ENCODE measurements at places on chromosomes 2 and 18. TPM values are rescaled to one million over a fixed set of nuclear protein-coding genes. Genes with fewer than 3 reads are reported as not detected.

Gene SLC8A1
- 50.4 TPM for total RNA-seq

- H3K36me3 ChIP-seq, result no peaks in the 10 kb centered on the region
- H3K27me3 ChIP-seq, result peaks cover 4% of the 10 kb centered on the region
- no peak for DNase-seq
- no peak overlapping the region for H3K27ac ChIP-seq
Measured at GRCh38 chr2:155722290-155722689, 610.2 kb downstream of the NR4A2 start.

DNA sequence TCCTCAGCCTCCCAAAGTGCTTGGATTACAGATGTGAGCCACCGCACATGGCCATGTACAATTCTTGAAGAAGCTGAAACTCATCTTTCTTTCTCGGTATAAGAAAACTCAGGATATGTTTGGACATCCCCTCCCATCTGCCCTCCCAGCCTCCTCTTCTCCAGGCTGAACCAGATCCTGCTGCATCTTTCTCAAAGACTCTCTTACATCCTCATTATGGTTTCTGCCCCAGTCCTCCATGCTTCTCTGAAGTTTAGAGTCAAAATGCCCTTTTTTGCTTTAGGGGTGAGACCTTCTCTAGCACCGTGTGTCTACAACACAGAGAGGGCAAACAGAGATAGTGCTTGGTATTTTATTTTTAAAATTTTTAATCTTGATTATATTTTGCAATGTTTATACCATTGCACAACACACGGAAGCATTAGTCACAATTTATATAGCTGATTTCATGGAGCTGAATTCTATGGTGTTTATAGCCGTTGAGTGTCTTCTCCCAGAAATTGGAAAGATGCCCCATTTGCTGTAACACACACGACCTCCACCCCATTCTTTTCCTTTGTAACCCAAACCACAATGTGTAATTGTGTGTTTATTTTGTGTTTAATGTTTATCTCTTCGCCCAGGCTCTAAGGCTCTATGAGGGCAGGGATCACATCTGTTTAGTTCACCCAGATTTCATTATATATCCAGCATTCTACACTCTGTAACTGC is 206.0 kb upstream of the TNP1 start:
- no peak for DNase-seq
- H3K36me3 ChIP-seq, result no peaks in the 10 kb centered on the region
- H3K4me3 ChIP-seq, result no peak overlapping the region
- H3K27me3 ChIP-seq, result peaks cover 3% of the 10 kb centered on the region

Gene SLC35F6
- 48.4 TPM for total RNA-seq

- H3K27ac ChIP-seq, result no peak overlapping the region
- no peaks in the 10 kb centered on the region for H3K27me3 ChIP-seq
- no peak for DNase-seq
Measured at GRCh38 chr2:241854342-241855244, 4.1 kb downstream of the PDCD1 start.

GRCh38 chr18:56322406-56322805 is 316.0 kb downstream of the TXNL1 start:
- no peaks in the 10 kb centered on the region for H3K27me3 ChIP-seq
- no peak for DNase-seq
- no peaks in the 10 kb centered on the region for H3K36me3 ChIP-seq
- no peak overlapping the region for H3K27ac ChIP-seq
- H3K4me1 ChIP-seq, result peaks cover 6% of the 10 kb centered on the region

- H3K27me3 ChIP-seq, result no peaks in the 10 kb centered on the region
- H3K4me3 ChIP-seq, result no peak overlapping the region
- H3K4me1 ChIP-seq, result peaks cover 36% of the 10 kb centered on the region
- peaks cover 19% of the 10 kb centered on the region for H3K36me3 ChIP-seq
- no peak overlapping the region for H3K27ac ChIP-seq
Measured at GRCh38 chr2:99793022-99793421, 303.2 kb upstream of the REV1 start.

DNA sequence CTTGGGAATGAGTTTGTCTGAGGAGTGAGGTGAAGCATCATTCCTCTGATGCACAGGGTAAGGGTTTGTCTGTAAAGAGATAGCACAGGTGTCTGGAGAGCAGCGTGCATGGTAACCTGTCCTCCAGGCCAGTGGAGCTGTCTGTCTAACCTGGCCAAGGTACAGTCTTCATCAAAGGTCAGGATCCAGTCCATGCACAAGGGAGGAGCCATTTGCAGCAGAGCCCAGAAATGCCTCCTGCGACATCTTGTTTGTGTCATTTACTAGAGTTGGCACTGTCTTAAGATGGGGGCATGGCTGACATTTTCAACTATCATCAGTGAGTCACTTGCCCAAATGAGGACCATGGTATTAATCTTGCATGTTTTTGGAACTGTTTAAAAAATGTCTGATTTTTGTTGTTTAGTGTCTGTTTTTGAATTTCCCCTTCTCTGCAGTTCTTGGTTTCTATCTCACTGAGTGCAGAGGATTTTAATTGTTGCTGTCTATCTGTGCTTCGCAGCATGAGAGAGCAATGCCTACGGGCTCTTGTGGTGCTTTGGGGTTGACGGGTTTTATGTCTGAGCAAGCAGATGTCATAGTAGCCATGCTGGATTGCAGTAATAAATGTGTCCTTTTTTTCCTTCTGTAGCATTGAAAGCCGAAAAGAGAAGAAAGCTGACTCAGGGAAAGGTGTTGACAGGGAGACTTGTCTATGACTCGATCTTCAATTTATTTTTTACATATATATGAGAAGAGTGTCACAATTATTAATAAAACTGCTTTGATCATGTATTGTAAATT is 91.3 kb downstream of the DPP4 start:
- H3K4me3 ChIP-seq, result no peak overlapping the region
- no peak for DNase-seq
- peaks cover under 1% of the 10 kb centered on the region for H3K4me1 ChIP-seq
- no peak overlapping the region for H3K27ac ChIP-seq
- H3K36me3 ChIP-seq, result no peaks in the 10 kb centered on the region

- no peaks in the 10 kb centered on the region for H3K27me3 ChIP-seq
- no peak overlapping the region for H3K27ac ChIP-seq
- no peak for DNase-seq
- H3K4me3 ChIP-seq, result no peak overlapping the region
Measured at GRCh38 chr2:101199251-101199791, 48.1 kb upstream of the TBC1D8 start.

GRCh38 chr2:9377461-9378097 is 45.7 kb downstream of the ITGB1BP1 start:
- H3K4me1 ChIP-seq, result peaks cover 40% of the 10 kb centered on the region
- no peak overlapping the region for H3K4me3 ChIP-seq

All from chondrocyte (in vitro differentiated cells).